ENCODE measurements at places on chromosomes 5 and 9.

- DNase-seq: no peak
These were observed 124.4 kb upstream of the NMUR2 start for GRCh38 chr5:152529440-152529839.

DNA sequence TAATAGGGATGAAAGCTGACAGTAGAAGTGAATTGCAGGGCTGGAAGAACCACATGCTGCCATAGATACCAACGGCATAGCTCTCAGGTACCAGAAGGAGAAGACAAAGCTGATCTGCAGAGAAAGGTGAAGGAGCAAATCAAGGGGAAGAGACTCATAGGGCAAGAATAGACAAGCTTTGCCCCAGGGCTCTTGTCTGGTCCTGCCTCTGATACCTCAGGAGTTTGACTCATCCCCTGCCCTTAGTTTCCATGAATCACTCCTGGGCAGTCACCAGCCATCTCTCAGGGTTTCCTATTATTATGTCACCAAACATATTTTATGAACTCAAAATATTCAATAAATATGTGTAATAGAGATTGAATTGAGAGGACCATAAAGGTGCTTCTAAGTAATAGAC lies 800.9 kb downstream of the DNAH5 start:
- no peak for DNase-seq

- no peak for DNase-seq
These were observed 70.6 kb downstream of the DPYSL3 start for GRCh38 chr5:147439254-147439653.

GRCh38 chr9:116941266-116941665 lies 254.2 kb downstream of the TRIM32 start:
- DNase-seq: no peak

- no peak for DNase-seq
These were observed 139.7 kb downstream of the SEC61B start for GRCh38 chr9:99361817-99362216.
